ENCODE measurements at places on chromosomes 7 and 10. TPM values are rescaled to one million over a fixed set of nuclear protein-coding genes. Genes with fewer than 3 reads are reported as not detected.

GRCh38 chr10:92126100-92126650 lies 164.7 kb downstream of the CPEB3 start:
- no peak for DNase-seq

GRCh38 chr10:14555807-14556206 lies 218.9 kb downstream of the FAM107B start:
- DNase-seq: no peak

DNA sequence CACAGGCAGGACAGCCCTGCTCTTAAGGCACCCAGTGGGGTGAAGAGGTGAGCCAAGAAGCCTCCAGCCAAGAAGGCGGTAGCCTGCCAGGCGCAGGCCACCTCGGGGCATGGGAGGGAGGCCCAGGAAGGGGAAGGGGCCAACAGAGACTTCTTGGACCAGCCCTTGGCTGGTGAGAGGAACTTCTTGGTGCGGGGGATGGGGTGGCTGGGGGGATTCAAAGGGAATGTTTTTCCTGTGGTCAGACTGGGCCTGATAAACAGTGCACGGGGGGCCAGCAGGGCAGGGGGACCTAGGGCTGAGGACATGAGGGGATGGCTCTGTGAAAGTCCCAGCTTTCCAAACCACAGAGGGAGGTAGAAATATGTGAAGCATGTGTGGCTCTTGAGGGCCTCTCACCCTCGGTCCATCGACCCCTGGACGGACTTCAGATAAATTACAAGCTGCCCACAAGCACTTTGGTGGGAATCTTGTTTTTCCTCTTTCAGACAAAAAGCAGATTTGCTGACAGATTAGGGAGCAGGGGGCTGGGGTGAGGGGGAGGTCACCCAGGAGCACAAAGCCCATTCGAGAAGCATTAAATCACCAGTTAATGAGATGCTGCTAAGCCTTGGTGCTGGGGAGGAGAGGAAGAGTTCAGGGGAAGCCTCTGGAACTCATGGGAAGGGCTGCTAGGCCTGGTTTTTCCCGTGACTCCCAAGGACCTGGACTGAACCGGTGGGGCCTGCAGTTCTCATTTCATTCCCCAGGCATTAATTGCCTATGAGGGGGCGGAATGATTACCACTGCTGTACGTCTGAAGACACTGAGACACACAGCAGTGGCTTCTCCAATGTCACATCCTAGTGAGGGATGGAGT lies 11.3 kb downstream of the CRYGN start:
- no peak for DNase-seq

DNA sequence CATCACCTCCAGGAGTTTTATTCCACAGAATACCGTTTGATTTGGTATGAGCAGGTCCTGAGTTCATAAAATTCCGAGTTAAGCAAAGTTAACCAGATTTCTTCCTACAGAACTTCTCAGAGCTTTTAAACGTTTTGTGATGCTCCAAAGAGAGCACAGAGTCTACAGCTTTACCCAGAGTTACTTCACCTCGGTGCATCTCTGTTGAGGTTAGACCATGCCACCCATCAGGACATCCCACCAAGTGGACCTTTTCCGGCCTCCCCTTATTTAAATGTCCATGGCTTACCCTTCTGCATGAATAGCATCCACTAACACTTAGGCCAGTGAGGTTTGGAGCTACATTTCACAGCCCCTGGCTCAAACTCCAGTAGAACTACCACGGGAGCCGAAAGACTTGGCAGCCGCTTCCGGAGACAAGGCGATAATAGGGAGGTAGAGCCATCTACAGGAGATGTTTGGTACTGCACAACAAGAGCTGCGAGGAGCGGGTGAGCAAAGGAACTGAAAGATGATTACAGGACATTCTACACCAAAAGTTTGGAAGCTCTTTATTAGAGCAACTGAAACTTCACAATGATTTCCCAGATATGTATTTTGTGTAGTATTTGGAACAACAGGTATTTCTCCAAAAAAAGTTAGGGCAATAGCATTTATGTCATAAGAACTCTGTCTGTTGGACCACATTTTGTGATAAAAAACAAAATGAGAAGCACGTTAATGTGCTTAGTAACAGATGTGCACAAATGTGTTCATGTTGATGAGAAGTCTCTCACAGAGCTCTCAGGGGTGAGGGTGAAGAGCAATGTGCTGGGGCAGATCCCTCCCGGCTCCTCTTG lies 174.7 kb downstream of the HERPUD2 start:
- DNase-seq: no peak

- no peak for DNase-seq
Observed at GRCh38 chr10:65565246-65565645, 1360.6 kb upstream of the LRRTM3 start.

DNA sequence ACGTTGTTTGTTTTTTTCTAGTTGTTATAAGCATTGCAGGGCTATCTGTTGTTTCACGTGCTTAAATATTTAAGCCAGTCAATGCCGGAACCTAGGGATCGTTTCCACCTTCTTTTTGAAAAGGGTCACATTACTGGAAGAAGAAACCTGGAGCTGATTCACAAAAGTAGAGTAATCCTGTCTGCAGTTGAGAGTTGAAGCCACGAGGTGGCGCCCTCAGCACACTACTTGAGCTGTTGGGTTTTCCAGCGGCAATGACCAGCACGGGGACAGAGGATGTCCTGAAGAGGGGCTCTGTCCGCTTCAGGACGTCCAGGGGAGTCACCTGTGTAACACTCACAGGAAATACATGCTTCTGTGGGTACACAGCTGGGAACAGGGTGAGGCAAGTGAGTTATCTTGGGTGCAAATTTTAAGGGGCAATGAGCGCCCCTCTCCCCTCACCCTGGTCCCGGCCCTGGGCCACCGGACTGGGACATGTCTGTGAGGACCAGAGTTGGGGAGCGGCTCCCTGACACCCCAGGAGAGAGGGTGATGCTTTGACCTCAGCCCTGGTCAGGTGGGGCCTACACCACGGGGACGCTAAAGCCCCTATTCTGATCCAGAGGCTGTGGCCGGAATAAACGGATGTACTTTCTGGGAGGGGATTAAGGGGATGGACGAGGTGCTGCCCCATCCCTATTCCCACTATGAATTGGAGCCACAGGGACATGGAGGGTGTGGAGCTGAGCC lies 26.3 kb upstream of the WDFY4 start:
- DNase-seq: no peak

DNA sequence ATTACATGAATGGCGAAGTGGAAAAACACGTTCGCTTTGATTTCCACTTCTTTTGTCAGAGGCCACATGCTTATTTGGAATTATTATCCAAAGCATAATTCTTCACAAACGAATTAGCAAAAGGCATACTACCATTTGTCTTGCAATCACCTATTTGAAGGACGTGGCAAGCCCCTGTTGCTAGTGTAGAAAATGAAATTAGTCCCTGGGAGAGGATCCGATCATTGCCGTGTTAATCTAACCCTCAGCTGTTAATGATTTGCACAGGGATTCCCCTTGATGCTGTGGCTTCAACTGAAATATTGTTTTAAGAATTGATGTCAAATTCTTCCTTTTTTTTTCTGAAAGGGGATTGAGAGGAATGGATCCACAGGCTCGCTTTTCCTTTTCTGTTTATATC lies 4.6 kb downstream of the AGMO start:
- no peak for DNase-seq

GRCh38 chr10:26939290-26939961 lies 78.7 kb upstream of the ABI1 start:
- DNase-seq: no peak

GRCh38 chr10:119505131-119505551 lies 37.4 kb downstream of the RGS10 start:
- DNase-seq: no peak

DNA sequence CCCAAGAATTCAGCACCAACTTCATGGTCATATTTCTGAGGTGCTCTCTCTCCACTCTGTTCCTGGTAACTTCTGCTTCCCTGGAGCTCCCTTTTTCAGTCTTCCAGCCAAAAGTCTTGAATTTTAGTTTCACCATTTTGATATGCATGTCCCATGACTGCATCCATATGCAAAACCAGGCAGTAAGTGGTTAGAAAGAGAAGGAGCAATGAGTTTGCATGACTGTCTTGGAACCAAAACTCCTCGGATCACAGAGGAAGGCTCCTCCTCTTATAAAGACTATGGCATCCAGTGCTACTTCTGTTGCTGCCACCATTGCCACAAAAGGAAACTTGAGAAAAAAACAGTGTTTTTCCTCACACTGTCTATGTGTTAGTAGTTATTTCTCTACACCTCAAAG lies 269.1 kb upstream of the GLI3 start:
- DNase-seq: no peak

GRCh38 chr7:1532456-1533254 lies 2.2 kb downstream of the MAFK start:
- DNase-seq: no peak

DNA sequence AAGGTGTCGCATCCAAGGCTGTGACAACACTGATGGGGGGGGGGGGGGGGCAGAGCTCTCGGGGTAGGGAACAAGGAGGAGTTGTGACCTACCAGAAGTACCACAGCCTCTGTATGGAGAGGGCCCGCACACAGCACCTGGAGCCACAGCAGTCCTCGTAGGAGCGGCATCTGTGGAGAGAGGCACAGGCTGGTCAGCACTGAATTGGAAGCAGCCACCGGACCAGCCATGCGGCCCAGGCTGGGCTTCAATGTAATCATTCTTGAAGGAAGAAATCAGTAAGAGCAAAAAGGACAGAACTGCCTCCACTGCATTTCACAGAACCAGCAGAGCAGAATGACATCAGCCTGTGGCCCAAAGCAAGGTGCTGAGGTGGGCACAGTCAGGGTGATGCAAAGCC lies 74.8 kb downstream of the VOPP1 start:
- DNase-seq: no peak

GRCh38 chr10:34651416-34652195 lies 163.5 kb downstream of the PARD3 start:
- DNase-seq: no peak

- DNase-seq: no peak
Observed at GRCh38 chr7:153382641-153383101, 623.1 kb downstream of the ACTR3B start.

GRCh38 chr10:85413570-85413969 lies 953.0 kb downstream of the GRID1 start:
- DNase-seq: no peak

DNA sequence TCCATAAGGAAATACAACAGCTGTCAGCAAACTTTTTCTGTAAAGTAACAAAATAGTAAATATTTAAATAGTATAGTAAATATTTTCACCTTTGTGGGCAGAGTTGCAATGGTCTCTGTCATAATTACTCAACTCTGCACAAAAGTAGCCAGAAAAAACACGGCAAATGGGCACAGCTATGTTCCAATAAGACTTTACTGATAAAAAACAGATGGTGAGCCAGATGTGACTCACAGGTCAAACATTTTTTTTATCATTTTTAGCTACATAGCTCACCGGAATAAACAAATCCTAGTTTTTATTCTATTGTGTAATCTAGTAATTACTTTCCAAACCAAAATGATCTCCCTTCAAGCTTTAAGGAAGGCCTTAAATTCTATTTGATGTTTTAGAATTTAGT lies 55.3 kb downstream of the NCAPG2 start:
- DNase-seq: no peak

GRCh38 chr7:45384499-45384898 lies 189.7 kb upstream of the ADCY1 start:
- DNase-seq: no peak

Gene ELN
- 95.5 TPM for total RNA-seq

Gene RAMP3
- 49.2 TPM for total RNA-seq

Gene RARRES2
- 210 TPM for total RNA-seq

Gene INSYN2A
- not detected for total RNA-seq

Data from mesenteric fat pad (tissue), 1 donor.